ENCODE measurements at places on chromosomes 16 and 17.
A peak's percentile ranks its signal among the peaks of the same experiment; 100 is the strongest.

DNA sequence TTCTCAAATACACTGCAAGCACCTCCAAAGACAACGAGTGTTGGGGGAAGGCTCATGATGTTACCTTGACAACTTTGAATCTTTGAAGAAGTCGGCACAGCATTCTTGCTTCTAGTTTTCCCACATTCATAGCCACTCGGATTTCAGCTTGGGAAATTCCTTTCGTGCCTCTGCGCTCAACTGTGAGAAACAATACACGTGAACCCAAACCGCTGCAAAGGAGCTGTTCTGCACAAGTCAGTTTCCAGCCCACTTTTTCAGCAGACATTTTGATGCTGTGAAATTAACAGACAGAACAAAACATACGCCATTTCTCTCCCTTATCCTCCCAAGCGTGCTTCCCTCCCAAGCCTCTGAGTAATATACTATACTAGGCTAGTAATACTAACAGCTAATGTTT, 41.2 kb downstream of the GTF3C1 start:
- DNase-seq: no peak

DNA sequence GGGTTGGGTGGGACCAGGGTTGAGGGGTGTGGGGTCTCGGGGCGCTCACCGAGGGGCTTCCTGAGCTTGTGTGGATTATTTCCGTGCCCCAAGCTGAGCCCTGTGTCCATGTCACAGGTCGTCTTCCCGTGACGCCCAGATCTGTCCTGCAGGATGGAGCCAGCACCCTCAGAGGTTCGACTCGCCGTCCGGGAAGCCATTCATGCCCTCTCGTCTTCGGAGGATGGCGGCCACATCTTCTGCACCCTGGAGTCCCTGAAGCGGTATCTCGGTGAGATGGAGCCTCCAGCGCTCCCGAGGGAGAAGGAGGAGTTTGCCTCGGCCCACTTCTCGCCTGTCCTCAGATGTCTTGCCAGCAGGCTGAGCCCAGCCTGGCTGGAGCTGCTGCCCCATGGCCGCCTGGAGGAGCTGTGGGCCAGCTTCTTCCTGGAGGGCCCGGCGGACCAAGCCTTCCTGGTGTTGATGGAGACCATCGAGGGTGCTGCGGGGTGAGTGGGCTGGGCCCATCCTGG, 1.0 kb downstream of the TELO2 start:
- DNase-seq: peak; percentile 54

GRCh38 chr17:5915337-5915736, 154.8 kb upstream of the WSCD1 start:
- no peak for DNase-seq

- DNase-seq: no peak
Measured at GRCh38 chr17:14760212-14760611, 459.3 kb downstream of the HS3ST3B1 start.
